Stimulated activated naive CD4-positive, alpha-beta T cell treated with Interleukin-2 at 50 U/mL for 16 hours (primary cell): ENCODE measurements at places on chromosomes 3 and 15.
A peak's percentile ranks its signal among the peaks of the same experiment; 100 is the strongest.

DNA sequence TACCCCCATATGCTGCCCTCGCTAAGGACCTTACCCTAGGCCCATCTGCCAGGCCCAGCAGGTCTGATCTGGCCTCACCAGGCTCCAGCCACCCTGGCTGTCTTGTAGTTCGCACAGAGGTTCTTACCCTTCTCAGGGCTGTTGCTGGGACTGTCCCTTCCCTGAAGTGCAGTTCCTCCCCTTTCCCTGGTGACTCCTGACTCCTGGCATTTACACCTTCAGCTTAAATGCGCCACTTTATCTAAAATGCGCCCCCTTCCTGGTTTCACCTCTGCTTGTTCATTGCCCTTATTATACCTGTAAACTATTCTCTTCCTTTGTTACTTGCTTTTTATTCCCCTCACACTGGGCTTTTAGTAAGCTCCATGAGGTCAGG is 835 bp upstream of the TTLL3 start:
- DNase-seq = no peak

DNA sequence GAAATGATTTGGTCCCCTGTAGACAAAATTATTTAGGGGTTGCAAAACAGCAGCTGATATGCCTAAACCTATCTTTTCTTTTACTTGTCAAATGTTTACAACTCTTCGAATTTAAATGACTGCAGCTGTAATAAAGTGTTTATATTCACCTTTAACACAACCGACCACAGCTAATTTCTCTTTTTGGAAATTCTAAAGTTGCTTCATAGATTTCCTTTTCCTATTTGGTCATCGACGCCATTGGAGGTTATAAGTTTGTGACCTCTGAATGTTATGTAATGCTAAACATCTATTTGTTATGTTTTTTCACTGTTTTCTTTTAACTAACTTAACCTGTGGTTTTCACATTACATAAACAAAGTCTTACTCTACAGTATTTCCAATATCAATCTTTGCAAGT is 1094.9 kb upstream of the EPHA6 start:
- no peak for DNase-seq

DNA sequence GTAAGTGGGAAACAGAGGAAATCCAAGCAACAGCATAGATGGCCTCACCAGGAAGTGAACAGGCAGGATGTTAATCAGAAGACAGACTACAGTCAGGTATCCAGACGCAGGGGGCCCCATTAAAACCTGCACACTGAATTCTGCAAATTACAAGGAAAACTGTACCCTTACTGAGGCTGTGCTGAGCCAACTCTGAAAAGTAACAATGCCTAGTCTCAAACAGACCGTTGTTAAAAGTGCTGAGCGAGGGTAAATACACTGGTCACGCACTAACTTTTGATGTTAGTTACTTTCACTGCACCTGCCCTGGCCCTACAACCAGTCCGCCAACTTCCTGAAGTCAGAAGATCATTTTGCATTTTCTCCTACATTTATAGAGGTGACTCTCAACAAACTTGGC is 1.0 kb downstream of the TAMM41 start:
- DNase-seq = no peak

GRCh38 chr3:187678726-187679268 is 8.6 kb upstream of the SST start:
- no peak for DNase-seq

- DNase-seq = no peak
Observed at GRCh38 chr15:74252291-74252690, 16.2 kb downstream of the CCDC33 start.

DNA sequence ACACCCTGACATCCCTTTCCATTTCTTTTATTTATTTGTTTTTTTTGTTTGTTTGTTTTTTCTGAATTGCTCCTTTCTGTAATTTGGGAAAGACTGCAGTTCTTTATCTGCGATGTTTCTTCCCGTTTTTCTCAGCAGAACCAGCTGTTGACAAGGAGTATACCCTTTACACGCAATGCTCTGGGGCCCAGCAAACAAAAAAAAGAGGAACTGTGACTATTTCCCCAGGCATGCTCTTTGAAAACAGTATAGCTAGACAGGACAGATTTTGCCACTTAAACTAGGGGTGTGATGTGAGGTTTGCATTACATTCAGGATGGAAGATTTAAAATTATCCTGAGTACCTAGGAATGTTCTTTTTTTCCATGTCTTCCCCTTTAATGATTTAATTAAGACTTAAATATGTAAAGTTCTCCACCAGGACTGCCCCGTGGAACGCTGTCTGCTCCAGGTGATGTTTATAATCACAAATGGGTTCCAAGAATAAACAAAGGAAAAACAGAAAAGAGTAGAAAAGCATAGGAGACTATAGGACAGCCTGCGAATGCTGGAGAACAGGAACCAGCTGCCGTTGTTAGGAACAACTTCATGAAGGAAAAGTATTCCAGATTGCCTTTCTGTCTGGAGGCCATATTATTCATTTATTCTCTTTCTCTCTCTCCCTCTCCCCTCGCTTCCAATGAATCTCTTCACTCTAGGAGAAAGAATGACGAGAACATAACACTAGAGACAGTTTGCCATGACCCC is 43.3 kb downstream of the TGFBR2 start:
- no peak for DNase-seq

DNA sequence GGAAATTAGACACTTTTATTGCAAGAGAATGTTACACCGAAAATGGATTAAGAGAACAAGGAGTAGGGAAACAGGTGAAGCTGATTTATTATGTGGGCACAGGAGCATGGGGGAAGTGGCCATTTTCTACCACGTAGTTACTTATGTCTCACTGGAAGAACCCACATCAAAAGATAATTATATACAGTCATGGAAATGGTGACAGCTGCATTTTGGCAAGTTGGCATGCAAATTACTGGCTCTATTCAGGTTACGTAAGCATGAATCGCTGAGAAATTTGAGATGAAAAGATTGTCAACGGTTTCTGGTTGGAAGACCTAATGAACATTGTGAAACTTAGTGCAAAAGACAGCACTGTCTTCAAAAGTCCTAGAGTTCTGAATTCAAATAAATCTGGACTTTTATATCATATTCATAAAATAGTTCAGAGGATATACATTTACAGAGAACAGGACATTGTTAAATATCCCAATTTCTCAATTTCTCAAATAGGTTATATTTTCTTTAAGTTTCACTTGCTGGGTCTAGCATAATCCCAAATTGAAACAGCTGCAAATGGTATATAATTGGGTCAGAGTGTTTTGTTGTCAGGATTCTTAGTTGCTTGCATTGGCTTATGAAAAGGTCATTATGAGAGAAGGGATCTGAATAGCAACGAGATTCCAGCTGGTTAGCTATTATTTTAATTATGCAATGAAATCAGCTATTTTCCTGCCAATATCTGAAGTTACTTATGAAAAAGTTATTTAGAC is 567.8 kb downstream of the ZPLD1 start:
- DNase-seq = no peak

GRCh38 chr3:127991251-127991650 is 61.0 kb upstream of the SEC61A1 start:
- no peak for DNase-seq

DNA sequence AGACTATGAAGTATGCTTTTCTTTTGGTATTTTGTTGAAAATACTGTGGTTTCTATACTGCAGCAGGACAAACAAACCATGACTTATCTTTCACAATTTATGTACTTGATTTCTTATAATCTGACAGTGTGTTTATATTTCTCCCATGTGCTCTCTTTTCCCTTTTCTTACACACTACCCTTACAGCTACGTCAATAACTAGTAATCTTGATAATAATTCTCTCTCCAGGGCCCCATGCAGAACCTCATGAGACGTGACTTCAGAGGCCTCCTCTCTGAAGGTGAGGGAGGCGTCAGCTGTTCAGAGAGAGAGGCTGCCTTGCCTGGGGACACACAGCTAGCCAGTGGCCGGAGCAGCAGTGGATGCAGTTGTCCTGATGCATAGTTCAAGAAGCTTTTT is 35.9 kb downstream of the KY start:
- DNase-seq = no peak

- DNase-seq = no peak
Observed at GRCh38 chr3:15768421-15769255, 29.1 kb downstream of the ANKRD28 start.

GRCh38 chr3:197428117-197428801 is 127.5 kb downstream of the BDH1 start:
- DNase-seq = no peak

- no peak for DNase-seq
Observed at GRCh38 chr15:35514759-35515158, 31.2 kb downstream of the DPH6 start.

DNA sequence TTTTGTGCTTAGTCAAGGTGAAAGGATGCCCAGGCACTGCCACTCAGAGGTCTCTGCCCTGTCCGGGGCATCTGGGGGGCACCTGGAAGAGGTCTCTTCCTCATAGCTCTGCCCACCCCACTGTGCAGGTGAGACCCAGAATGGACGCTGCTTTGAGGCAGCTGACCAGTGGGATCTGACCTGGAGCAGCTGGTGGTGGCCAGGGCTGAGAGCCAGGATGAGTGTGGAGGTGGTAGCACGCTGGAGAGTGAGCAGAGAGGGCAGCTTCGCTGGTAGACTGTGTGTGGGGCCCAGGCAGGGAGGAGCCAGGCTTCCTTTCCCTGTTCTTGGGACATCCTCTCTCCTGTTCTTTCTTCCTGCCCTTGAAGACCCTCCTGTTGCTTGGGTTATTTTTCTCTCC is 32.2 kb upstream of the PLA2G4E start:
- no peak for DNase-seq

DNA sequence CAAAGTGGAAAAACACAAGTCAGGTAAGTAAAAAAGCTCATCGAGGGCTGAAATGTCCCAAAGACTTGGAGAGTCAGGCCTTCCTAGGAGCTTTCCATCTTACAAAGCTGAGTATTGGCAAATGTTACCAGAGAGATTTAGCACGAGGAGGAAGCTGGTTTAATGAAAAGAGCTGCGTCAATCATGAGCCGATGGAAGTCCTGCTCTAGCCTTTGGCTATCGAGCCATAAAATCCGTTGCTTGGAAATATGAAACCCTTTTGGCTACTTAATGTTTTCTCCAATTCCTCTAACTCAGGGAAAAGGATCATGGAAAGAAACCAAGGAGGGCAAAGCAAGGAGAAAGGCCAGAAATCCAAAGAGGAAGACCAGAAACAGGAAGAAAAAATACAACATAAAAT is 1074.6 kb downstream of the FHIT start:
- DNase-seq = no peak

GRCh38 chr3:38164952-38165721 is at the start of gene OXSR1:
OXSR1 (plus strand) TSS chr3:38165537; CDS start chr3:38165877, 340 bp downstream.
- DNase-seq = peak; percentile 96

DNA sequence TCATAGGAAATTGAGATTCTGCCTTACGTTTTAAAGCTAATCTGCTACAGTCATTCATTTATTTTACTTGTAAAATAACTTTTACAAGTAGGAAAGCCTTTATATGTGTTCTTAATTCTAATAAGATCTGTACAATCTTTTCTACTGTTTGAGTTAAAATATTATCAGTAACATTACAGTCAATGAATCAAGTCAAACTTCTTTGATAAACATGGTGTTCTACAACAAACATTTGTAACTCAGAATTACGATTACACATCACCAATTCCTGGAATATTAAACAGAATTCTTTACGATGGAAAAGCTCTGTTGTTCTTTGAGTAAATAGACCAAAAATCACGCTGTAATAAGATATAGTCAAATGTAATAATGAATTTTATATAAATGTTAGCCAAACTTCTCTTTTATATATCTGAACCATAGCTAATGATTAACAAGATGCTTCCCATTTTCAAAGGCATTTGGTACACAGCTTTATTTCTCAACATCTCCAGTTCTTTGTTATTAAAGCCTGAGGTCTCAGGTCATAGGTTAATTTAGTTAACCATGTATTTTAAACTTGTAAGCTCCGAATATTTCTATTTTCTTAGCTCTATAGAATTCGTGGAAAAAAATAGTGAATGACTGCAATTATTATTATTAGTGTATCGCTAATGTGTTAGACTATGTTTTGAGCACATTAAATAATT is 232.4 kb downstream of the NAALADL2 start:
- DNase-seq = no peak

DNA sequence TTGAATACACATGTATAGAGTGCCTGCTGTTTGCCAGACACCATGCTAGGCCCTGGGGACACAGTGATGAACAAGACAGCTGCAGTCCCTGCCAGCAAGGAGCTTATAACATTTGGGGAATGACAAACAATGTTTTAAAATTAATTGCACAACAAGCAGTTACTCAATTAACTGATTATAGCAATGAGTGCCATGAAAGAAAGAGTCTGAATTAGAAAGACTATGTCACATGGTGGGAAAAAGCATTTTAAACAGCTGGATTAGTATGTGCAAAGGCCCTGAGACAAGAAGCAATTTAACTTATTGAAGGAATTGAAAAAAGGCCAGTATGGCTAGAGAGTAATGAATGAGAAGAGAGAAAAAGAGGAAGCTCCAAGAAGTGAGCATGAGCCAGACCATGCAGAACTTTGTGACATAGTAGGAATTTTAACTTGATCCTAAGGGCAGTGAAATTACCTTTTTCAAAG is 64.5 kb upstream of the PLXNA1 start:
- DNase-seq = no peak

DNA sequence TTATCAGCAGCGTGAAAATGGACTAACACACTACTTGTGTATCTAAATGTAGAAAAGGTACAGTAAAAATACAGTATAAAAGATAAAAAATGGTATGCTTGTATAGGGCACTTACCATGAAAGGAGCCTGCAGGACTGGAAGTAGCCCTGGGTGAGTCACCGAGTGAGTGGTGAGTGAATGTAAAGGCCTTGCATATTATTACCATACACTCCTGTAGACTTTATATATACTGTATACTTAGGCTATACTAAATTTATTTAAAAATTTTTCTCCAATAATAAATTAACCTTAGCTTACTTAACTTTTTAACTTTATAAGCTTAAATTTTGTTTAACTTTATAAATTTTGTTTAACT is 67.2 kb upstream of the TSPAN3 start:
- DNase-seq = no peak

- no peak for DNase-seq
Observed at GRCh38 chr15:77969055-77969454, 108.5 kb downstream of the TBC1D2B start.

- DNase-seq = no peak
Observed at GRCh38 chr15:100712226-100712625, 109.8 kb downstream of the ASB7 start.

DNA sequence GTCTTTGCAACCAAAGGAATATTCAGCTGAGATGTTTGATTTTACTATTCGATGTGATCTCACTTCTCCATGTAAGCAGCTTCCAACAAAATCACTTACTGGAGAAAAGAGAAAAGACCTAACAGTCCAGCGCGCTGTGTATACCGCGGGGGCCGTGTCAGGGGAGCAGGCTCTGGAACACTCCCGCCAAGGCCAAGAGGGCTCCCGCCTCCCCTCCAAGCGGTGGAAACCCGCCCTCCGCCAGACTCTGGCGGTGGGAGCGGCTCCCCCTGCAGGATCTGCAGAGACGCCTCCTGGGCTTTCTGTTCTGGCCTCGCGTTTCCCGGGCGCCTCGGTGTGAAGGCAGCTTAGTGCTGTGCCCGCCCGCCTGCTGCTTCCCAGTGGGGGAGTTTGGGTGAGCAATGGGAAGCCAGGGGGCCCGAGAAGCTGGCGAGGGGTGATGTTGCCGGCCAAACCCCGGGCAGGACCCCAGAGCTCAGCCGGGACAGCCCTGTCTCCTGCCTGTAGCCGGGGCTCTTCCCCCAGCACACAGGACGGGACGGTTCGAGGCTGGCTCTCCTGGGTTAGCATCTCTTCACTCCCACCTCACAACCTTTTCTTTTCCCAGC is 36.3 kb downstream of the CHST14 start:
- DNase-seq = peak; percentile 46
